CD4-positive, alpha-beta T cell treated with Interleukin-6 for 4 hours (primary cell): ENCODE measurements at places on chromosomes 5 and 9.

DNA sequence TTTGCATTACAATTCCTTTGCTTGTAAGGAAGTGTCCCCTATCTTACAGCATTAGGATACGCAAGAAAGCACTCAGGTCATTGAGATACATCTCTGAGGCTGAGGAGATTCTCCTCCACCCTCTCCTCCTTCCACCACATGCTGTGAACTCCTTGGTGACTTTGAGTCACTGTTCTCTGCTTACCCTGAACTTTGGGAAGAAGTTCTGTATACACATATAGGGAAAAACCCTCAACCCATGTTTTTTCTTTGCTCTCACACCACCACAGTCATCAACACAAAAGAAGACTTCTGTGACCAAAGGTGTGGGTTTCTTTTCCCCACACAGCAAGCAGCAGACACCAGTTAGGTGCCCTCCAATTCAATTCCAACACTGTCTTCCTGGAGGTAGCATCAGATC is 38.1 kb downstream of the CNOT6 start:
- DNase-seq = no peak

GRCh38 chr5:178215280-178216002 is 11.1 kb downstream of the HNRNPAB start:
- DNase-seq = no peak

GRCh38 chr5:126410623-126411022 is 12.6 kb upstream of the GRAMD2B start:
- DNase-seq = no peak

DNA sequence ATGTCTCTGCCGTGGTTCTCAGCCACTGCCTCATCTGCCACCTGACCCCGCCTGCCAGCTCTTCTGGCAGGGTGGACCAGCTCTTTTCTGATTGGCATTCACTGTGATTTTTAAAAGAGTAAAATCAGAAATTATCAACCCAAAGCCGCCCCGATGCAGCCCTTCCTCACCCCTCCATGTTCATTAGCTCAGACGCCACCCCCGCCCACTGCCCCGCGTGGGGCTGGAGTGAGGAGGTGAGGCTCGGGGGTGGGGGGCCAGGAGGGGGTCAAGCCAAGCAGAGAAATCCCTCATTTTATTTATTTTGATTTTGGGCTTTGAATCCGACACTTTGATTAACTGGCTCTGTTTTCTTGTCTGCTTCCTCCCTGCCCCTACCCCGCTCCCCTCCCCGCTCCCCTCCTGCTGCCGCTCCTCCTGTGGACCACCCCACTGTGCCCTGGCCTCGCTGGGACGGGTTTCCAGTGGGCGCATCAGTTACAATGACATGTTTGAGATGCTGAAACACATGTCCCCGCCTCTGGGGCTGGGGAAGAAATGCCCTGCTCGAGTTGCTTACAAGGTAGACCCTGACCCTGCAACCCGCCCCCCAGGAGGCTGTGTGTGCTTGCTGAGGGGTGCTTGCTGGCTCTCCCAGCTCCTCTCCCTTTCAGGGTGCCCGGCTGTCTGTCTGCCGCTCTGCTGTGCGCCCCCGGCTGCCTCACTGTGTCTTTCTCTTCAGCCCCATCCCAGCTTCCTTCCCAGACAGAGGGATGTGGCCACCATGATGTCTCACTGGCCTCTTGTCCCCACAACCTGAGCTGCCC is 224.9 kb downstream of the CACNA1B start:
- DNase-seq = no peak

DNA sequence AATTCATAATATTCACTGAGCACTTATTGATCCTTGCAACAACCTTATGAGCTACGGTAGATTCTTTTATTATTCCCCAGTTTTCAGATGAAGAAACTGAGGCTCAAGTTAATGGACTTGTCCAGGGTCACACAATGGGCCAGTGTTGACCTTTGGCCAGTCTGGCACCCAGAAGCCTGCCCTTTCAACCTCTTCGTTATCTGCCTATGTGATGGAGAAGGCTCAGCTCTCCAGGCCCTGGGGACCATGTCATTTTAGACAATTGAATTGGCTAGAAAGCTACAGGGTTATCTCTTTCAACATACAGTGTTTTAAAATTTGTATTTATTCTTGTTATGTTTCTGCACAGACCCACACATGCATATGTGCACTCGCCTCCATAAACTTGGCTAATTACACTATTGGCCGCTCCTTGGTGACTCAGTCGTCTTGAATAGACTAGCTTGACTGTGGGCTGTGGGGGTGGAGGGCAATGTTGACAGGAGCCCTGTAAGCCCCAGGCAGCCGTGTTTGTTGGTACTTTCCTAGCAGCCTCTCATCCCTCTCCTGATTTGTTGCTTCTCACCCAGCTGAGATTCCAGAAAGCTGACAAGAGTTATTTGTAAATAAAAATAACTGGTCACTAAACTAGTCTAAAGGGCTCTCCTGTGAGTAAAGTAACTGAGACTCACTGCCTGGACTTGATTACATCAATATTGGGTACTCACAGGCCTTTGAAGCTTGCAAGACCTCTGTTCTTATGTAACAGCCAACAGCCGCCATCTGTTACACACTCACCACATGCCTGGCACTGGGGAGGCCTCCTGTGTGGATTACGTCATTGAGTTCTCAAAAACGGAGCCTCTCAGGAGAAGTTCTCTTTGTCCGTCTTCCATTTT is 8.5 kb upstream of the ANGPTL2 start:
- DNase-seq = no peak

- DNase-seq = no peak
Measured at GRCh38 chr9:105198865-105199264, 45.6 kb upstream of the SLC44A1 start.

GRCh38 chr9:70034271-70034711 is 9.4 kb upstream of the MAMDC2 start:
- no peak for DNase-seq

DNA sequence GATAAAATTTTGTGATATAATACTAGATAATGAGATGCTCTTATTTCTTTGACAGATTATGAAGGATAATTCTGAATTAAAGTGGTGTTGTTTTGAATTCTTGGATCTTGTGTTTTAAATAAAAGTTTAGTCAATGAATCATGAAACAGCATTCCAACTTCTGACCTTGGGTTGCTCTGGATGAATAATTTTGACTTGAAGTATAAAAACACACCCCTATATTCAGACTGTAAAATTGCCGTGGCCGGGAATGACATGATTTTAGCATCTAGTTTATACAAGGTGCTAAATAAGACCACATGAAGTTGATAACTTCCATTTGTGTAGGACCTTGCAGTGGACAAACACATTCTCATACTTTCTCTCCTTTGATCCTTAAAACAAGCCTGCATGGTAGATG is 67.2 kb upstream of the DAP start:
- DNase-seq = no peak

DNA sequence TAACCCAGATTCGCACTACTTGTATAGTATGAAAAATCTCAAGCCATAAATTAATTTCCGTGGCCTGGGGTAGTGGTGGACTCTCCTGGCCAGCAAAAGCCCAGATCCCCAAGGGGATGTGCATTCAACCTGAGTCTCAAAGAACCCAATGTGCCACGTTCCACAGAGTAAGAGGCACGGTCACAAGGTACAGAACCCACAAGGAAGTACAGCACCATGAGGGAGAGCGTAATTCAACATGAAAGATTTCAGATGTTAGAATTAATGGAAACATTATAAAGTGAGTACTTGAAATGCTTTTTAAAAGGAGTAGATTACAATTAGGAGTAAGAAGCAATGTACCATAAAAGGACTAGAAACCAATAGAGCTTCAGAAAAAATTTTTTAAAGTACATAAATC is 23.4 kb downstream of the SRD5A1 start:
- DNase-seq = no peak

DNA sequence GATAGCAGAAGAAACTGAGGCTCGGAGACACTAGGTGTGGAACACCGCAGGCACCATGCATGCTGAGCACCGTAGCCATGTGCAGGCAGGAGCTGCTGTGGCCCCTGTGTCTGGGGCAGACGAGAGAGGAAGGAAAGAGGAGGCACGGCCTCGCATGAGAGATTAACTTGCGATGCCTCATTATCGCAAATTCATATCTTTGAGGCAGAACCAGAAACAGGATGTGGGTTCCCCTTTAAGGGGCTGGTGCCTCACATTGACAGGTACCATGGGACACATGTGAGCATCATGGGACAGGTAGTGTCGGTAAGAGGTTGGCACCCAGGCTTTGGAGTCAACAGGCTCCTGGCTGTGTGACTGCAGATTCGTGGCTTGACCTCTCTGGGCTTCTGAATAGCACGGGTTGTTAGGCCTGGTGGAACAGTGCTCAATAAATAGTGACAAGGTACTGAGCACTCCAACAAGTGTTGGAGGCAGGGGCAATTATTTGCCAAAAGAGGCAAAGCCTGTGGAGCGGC is 40.8 kb downstream of the NAIF1 start:
- DNase-seq = peak; percentile 88

DNA sequence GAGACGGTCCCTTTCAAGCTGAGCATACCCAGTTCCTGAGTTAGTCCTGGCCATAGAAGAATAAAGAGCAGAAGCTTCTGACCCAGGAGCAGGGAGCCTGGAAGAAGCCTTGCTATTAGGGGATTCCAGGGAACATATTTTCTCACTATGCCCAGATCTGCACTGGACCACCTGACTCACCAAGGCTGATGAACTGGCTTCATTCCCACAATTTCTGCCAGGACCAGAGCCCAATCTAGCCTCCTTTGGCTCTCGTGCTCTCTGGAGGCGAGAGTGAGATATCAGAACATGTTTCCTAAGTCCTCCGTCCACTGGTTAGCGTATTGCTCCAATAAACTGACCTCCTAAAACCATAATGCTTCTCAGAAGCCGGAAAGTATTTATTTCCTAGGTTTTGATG is 9.9 kb downstream of the GABBR2 start:
- no peak for DNase-seq

DNA sequence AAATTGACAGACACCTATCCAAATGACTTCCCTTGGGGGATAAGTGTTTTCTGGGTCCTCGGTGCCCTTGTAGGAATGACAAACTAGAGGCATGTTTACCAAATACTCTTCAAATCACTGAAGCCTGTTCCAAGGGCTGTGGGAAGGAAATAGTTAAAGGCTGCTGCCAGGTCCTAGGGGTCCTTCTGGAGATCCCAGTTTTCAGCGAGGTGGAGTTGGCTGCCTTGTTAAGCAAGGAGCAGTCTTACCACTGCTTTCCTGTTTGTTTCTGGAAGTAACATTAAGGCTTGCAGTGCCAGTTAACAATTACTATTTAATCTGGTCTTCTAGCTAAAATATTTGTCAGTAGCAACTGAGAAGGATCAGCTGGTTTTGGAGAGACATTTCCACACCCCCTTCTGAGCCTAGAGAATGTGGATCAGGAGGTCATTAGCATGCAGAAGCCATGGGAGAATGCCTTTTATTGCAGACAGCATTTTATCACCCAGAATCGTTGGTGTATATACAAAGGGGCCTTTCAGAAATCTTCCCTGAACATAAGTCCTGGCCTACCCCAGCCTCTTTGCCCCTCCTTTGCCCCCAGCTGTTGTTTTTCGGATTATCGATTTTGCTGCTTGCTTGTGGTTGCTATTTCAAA is 238.8 kb downstream of the DMAC1 start:
- DNase-seq = no peak
